Mucosa of gallbladder (tissue), 1 donor: ENCODE measurements at places on chromosomes 7 and 10. TPM values are rescaled to one million over a fixed set of nuclear protein-coding genes. Genes with fewer than 3 reads are reported as not detected.
A peak's percentile ranks its signal among the peaks of the same experiment; 100 is the strongest.

DNA sequence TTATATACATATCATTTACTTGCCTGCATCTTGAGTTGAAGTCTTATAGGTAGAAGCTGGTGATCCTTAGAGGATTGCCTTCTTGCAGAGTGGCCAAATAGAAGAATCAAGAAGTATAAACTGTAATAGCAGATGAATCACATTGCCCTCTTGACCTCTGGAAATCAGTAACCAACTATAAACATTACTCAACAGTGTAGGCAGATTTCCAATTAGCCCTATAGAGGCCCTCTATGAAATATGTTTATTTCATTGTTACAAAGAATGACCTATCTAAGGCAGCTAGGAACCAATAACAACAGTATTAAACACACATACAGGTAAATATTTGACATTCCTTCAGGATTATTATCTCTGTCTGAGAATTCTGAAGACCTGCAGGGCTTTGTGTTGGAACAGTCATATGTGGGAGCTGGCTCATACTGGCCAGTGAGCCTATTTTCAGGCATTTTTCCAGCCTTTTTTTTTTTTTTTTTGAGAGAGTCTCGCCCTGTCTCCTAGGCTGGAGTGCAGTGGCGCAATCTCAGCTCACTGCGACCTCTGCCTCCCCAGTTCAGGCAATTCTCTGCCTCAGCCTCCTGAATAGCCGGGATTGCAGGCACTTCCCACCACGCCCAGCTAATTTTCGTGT lies 7.2 kb upstream of the SRI start:
- DNase-seq: peak; percentile 56

Gene ANXA8L1
- total RNA-seq: not detected

Gene OIT3
- 0.40 TPM for total RNA-seq

DNA sequence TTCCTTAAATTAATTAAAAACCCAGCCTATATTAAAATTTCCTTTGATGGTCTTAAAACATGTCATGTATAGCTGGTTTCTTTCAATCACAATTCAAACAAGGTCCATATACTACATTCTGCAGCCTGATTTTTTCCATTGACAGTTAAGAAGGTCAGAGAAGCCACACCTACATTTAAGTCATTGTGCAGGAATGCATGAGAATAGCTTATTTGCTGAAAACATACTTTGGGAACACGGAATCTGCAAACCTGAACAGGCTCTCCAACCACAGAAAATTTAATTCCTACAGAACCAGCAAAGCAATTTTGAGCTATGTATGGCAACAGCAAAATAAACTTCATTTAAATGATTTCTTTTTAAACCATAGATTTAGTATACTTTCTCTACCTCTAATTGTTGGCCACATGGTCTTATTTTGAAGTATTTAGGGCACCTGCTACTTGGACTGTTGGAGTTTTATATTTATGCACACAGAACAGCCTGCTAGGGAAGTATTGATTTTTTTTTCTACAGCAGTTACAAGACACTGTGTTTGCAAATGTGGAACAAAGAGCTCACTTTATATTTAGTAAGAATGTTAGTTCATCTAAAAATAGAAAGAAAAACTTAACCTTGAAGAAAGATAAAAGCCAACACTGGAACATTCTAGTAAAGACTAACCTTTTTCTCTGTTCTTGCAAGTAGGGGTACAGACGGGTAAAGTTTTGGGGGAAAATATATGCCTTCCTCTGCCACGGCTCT lies 240.9 kb upstream of the IMMP2L start:
- DNase-seq: no peak

GRCh38 chr7:24472093-24472492 lies 101.2 kb upstream of the PALS2 start:
- DNase-seq: no peak
